ENCODE measurements at places on chromosomes 3 and 15. TPM values are rescaled to one million over a fixed set of nuclear protein-coding genes. Genes with fewer than 3 reads are reported as not detected.

The SEMA3F gene
- 31.0 TPM for total RNA-seq

The FEM1B gene
- total RNA-seq = 52.8 TPM

The ARRDC4 gene
- 54.2 TPM for total RNA-seq

The TPRG1 gene
- 0.52 TPM for total RNA-seq

The PTH1R gene
- 0.20 TPM for total RNA-seq

The KCNAB1 gene
- 35.6 TPM for total RNA-seq

The ZMYND10 gene
- 0.91 TPM for total RNA-seq

The PKM gene
- total RNA-seq = 2,365 TPM
